ENCODE measurements at places on chromosomes 3 and 15. TPM values are rescaled to one million over a fixed set of nuclear protein-coding genes. Genes with fewer than 3 reads are reported as not detected.

Gene CLRN1
- total RNA-seq, result not detected

Gene IMPG2
- total RNA-seq, result under 0.01 TPM

Gene GPR171
- not detected for total RNA-seq

Gene IGSF10
- total RNA-seq, result 0.15 TPM

Gene NRROS
- total RNA-seq, result under 0.01 TPM
